ENCODE measurements at places on chromosomes 11 and 22.

GRCh38 chr11:130854483-130854882, 61.8 kb downstream of the SNX19 start:
- DNase-seq, result no peak

GRCh38 chr11:35714882-35715627, 52.5 kb downstream of the TRIM44 start:
- DNase-seq, result peak; percentile 39

GRCh38 chr11:6622261-6623171, 3.3 kb upstream of the TPP1 start:
- DNase-seq, result no peak

GRCh38 chr11:75678620-75679259, 9.9 kb upstream of the MAP6 start:
- DNase-seq, result no peak

- no peak for DNase-seq
These were observed 36.2 kb upstream of the PAK1 start for GRCh38 chr11:77510095-77510494.

DNA sequence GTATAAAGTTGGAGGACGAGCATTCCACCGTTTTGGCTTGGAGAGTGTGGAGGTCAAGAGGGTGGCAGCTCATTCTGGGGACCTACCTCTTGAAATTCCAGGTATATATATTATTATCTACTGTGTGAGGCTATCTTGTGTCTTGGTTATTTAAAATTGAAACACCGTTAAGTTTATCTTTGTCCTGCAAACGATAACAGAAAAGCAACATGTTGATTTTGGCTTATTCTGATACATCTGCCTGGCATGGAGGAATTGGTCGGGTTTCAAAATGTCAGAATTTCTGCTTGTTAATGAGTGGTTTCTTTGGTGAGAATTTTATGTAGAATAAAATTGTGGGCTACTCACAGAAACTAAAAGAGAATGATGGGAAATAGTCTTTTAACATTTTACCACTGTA, 54.4 kb downstream of the SVIP start:
- DNase-seq, result no peak

Data from retina (tissue), 1 donor.